Eye (tissue), 1 donor: ENCODE measurements at places on chromosomes 4 and X.

DNA sequence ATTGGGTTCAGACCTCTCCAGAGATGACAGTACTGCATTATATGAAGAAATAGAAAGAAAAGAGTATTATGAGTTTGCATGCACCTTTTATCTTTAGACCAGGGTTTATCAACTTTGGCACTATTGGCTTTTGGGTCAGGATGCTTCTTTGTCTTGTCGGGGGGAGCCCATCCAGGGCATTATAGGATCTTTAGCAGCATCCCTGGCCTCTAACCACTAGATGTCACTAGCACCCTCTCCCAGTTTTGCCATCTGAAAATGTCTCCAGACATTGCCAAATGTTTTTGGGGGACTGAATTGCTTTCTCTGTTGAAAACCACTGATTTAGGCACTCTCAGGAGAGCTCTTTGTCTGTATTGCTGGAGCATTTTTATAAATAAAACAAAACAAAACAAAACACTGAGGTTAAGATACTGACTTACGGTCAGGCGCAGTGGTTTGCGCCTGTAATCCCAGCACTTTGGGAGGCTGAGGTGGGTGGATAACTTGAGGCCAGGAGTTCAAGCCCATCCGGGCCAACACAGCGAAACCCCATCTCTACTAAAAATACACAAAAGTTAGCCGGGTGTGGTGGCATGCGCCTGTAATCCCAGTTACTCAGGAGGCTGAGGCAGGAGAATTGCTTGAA is 23.6 kb downstream of the CA5B start:
- peak; percentile 48 for DNase-seq

- no peak for DNase-seq
Observed at GRCh38 chrX:110435196-110435595, 76.5 kb downstream of the RTL9 start.

DNA sequence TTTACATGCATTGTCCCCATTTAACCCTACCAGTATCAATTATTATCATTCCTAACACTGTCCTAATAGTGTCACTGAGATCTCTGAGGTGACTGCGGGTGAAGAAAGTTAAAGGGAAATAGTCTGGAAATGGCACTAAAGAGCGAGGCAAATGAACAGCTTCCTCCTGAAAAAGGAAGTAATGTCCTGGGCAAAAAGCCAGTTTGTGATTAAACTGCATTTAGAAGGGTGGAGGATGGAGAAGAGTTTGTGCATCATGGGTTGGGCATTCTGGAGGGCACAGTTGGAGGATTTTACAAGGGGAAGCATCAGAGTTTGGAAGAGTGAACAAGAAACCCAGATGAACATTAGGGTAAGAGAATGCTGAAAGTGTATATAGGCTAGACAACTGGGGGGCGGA is 60.5 kb upstream of the SLC25A4 start:
- no peak for DNase-seq

DNA sequence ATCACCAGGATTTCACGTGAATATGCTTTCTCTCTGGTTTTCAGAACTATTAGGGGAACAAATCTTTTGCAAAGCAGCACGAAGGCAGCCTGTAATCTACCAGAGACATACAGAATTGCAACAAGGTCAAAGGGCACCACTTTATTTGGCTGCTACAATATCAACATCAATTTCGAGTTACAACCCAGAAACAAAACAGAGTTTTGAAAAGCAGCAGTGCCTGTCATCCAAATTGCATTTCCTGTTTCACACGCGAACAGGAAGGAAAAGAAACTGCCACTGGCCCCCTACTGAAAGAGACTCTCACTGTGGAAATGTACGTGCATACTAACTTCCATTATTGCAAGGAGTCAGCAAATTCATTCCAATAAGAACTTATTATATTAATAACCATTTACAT is 17.1 kb upstream of the C1QTNF7 start:
- no peak for DNase-seq

DNA sequence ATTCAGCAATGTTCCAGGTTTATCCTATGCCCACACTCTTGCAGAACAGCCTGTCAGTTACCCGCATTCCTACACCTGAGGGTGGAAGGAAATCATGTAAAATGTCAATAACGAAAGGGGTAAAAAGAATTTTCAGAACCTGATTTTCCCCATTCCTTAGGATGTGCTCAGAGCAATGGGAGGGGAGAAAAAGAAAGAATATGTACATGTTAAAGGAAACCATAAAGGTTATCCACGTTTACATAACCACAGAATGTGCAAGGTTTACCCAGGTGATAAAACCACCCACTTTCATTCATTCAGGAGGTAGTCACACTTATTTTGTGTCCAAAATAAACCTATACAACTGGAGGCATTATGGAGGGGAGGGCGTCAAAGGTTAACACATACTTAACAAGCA is 335.5 kb downstream of the ZNF674 start:
- no peak for DNase-seq

DNA sequence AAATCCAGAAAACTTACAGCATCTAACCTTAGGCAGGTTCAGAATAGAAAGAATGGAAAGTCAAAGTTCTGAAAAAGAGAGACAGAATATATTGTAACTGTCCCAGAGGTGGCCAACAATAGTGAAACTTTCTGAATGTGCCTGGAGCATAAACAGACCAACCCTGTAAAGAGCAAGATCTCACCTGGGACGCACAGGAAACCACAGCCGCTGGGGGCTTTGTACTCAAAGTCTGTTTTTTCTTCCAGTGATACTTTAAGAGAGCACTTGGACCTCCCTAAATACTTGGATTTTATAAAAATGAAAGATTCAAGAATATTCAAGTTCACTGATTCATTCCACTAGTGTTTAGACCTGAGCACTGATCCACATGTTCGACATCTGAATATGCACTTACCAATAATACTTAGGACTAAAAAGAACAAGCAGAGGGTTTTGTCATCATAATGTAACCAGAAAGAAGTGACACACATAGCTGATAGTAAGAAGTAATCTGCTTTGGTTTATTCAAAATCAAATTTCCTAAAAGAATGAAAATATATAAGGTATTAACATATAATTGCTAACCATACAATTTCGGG is 35.3 kb downstream of the ARAP2 start:
- DNase-seq, result no peak

DNA sequence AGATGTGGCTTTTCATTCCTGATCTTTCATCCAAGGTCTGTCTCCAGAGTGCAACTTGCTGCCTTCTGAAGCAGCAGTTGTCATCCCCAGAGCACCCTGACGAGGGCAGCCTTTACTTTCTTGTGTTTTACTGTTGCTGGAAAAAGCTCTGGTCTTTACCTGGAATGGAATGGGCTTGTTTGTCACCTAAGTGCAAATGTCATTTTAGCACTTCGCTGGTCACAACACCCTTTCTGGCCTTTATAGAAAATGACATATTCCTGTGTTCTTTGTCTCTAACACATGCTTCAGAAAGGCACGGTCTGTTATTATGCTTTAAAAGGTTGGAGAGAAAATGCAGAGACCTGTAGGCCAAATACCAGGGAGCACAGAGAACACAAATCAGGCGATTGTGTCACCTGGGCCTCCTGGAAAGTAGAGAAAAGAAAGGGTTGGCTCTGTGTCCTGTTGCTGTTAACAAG is 332.7 kb upstream of the IGFBP7 start:
- DNase-seq, result peak; percentile 89

DNA sequence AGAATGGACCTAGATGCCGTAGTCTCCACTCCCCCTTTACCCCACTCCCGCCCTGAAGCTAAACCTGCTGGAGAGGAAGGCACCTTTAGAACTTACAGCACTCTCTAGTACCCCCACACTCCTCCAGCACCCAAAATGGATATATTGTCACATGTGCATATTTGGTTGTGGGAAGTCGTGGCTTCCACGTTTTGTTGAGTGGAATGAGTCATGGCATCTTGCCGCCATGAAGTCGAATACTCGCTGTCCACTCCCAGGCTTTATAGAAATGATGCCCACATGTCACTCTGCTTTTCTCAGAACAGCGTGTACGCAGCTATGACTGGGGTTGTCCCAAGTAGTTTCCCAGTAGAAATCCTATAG is 545 bp downstream of the ABCE1 start:
- peak; percentile 80 for DNase-seq

DNA sequence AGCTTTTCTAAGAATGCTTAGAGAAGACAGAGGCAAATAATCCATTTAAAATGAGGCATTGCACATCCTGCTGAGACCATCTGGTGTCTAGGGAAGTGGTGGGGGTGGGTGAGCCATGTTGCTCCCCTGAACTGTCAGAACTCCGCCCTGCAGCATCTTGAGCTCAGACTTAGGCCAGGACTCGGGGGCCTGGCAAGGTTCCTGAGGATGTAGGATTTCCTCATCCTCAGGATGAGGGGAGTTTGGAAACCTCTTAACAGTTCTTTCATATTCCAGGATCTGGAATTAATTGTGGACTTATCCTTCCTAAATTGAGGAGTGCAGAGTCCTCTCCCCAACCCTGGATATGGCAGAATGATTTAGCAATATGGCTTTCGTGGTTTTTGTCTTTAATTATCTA is 6.6 kb downstream of the TLL1 start:
- peak; percentile 26 for DNase-seq

- no peak for DNase-seq
Observed at GRCh38 chrX:70169281-70169680, 8.0 kb upstream of the DGAT2L6 start.

DNA sequence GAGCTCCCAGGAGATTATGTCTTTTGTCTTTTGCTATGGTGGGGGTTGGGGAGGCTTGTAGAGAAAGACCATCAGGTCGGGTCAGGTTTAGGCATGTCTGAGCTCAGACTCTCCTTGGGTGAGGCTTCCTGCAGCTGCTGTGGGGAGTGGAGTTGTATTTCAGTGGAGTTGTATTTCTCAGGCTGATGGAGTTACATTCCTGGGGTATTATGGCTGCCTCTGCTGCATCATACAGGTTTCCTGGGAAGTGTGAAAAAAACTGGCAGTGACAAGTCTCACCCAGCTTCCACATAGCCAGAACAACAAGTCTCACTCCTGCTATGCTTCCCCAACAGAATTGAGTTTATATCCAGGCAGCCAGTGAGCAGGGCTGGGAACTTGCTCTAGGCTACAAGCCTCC is 119.3 kb downstream of the VSIG4 start:
- peak; percentile 1 for DNase-seq

DNA sequence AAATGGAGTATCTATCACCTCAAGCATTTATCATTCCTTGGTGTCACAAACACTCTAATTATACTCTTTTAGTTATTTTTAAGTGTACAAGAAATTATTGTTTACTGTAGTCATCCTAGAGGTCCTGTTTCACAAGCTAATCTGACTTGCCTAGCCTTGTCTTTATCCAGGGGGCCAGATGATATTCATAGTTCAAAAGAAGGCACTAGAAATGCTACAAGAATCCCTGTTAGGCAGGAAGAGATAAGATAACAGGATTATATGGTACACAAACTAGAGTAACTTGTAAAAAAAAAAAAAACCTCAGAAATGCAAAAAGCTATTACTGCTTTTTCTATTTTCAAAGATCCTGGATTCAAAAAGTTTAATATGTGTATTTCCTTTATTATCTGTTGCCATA is 95.8 kb downstream of the MBNL3 start:
- DNase-seq, result no peak

DNA sequence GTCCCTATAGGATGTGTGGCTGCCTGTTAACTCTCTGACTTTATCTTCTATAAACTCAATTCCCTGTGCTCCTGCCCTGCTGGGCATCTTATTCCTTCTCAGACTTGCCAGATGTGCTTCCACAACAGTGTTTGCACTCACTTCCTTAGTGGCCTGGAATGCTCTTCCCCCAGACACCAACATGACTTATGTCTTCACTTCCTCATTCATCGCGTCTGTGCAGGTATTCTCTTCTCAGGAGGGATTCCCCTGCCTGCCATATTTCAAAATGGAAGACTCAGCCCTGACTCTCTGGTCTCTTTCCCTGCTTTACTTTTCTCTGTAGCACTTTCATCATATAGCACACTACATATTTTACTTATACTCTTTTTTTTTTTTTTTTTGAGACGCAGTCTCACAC is 344.0 kb downstream of the CENPC start:
- no peak for DNase-seq

- no peak for DNase-seq
Observed at GRCh38 chr4:9929111-9929510, 92.2 kb downstream of the SLC2A9 start.

GRCh38 chr4:124943938-124944337 is 231.4 kb upstream of the ANKRD50 start:
- no peak for DNase-seq

- DNase-seq, result no peak
Observed at GRCh38 chr4:94462572-94462971, 10.8 kb downstream of the PDLIM5 start.

- no peak for DNase-seq
Observed at GRCh38 chrX:11197671-11198070, 86.5 kb downstream of the HCCS start.

GRCh38 chr4:155544547-155544946 is 122.1 kb upstream of the GUCY1A1 start:
- DNase-seq, result no peak

DNA sequence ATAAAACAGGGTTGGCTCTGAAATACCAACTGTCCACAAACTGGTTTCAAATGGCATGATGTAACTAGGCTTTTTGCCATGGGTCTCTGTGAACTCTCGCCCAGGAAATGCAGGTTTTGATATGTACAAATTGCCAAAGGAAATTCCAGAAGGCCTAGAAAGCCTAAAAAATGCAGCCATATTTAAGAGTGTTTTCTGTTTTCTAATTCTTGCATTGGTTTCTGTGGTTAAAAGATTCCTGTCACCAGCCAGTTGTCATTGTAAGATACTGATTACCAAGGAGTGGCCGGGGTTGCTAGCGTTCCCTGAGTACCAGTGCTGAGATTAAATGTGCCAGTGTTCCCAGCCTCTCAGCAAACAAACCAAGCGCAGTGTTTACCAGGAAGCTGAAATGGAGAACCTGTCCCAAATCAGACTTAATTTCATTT is 53.9 kb upstream of the SORBS2 start:
- DNase-seq, result no peak

DNA sequence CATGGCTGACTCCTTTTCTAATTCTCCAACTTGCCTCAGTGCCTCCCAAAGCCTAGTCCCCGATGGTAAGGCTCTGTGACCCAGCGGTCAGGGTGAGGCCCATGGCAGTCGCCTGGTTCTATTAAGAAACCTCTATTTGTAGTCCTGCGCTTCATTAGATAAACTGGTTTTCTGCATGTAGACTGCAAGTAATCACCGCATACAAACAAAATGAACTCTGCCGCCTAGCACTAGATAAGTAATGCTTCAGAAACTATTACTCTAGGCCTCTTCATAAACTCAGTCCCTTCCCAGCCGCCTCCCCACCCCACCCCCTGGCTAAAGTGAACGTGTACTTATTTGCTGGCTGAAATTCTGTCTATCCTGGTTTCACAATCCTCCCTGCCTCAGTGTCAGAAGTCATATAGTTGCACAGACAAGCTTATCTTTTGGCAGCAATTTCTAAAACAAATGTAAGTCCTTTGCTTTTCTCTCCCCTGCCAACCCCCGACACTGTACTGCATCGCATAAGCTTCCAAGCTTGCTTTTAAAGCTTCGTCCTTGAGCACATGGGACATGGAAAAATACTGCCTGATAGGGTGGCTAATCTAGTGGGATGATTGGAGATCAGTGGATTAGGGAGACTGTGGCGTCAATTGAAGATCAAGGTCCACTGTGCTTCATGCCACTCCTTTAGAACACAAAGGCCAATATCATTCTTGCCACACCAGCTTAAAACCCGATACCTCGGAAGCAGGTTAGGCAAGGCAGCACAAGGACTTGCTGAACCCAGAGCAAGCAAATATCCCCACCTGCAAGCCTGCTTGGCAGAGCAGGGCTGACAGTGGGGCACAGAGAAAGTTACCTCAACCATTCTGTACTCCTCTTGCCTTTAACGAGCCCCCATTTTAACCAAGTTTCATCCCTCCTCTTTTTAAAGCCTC is 125.8 kb downstream of the IRF2 start:
- DNase-seq, result no peak
